ENCODE measurements at places on chromosomes 16 and 17.

- peak; percentile 78 for DNase-seq
These were observed 23.0 kb upstream of the EIF1 start for GRCh38 chr17:41665566-41666236.

DNA sequence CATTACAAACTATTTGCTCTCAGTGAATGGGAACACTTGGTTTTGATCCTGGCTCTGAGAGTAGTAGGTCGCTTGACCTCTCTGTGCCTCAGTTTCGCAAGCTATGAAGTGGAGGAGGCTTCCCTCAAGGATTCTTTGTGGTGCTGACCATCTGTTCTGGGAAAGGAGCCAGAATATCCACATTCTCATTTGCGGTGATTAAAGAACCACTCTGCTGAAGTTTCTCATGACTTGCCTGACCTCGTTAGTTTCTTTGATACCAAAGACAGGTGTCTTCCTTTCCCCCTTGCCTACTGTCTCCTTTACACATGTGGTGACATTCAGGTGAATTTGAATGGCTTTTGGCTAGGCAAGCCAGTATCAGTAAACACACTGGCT is 116.0 kb downstream of the SNX29 start:
- no peak for DNase-seq

GRCh38 chr17:42288803-42289610 is 709 bp downstream of the STAT5A start:
- no peak for DNase-seq

DNA sequence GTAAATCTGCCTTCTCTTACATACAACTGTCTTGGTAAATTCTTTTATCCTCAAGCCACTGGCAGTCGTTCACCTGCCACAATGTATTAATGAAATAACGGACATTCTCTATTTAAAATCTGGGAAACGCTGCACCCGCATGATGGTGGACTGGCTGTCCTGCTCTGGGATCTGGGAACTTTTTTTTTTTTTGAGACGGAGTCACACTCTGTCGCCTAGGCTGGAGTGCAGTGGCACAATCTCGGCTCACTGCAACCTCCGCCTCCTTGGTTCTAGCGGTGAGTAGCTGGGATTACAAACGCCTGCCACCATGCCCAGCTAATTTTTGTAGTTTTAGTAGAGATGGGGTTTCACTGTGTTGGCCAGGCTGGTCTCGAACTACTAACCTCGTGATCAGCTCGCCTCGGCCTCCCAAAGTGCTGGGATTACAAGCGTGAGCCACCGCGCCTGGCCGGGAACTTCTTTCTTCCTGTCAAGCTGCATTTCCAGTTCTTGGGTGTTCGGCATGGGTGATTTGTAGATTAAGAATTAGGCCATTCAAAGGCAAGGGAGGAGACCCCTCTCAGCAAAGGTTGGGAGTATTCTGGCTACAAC is 28.3 kb downstream of the PRDM7 start:
- no peak for DNase-seq

GRCh38 chr16:66874079-66874775 is 6.1 kb upstream of the PDP2 start:
- no peak for DNase-seq

DNA sequence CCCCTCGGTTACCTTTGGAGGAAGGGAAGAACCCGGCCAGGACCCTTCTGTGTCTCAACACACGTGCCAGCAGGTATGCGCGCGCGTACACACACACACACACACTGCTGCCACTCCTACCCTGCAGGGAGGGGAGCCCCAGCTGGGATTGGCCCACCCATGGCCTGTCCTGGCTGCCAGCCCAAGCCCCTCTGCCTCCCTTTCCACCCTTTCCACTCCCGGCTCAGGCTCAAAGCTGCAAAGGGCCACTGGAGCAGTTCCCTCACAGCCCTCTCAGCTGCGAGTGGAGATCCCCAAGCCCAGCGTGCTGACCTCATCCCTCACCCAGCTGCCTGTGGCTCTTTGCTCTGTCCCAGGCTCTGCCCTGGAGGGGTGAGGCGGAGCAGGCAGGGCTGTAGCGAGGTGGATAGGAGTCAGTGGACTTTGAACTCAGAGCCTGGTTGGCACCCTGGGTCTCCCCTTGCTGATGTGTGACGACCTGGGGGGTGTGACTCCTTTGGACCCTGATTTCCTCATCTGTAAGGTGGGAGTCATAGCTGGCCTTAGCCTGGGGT is 14.5 kb downstream of the KIF19 start:
- DNase-seq, result no peak

GRCh38 chr16:67185651-67186134 is 1.9 kb upstream of the MATCAP1 start:
- DNase-seq, result no peak

- peak; percentile 53 for DNase-seq
These were observed 562 bp downstream of the USP31 start for GRCh38 chr16:23148513-23149266.

DNA sequence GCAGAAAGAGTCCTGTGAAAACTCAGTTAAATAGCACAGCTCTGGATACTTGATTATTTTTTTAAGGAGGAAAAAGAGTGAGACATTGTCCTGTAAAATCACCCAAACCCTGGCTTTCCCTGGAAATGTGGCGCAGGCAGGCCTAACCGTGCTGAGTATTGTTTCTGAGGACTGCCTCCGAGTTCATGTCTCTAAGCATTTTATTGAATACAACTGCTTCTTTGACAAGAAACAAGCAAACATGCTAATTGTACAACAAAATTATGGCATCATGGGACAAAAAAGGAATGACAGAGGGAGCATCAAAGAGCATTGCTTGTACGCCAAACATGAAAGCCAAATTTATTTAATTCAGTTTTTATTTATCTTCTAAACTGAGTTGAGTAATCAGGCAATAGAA is 64.5 kb upstream of the HSBP1 start:
- no peak for DNase-seq
